ENCODE measurements at places on chromosomes 11 and 22.

DNA sequence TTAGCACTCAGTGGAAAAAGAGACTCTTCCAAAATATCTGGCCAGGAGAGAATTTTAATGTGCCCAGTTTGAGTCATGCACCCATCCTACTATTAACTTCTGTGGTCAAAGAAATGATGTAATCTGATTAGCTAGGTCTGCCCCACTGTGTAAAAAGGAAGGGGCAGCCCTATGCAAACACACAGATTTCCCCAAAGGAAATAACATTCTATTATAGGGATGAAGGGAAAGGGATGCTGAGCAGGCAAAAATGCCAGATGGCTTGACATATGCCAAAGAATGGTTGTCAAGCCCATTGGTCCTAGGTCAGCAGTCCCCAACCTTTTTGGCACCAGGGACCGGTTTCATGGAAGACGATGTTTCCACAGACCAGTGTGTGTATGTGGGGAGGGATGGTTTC lies 43.3 kb upstream of the PAK1 start:
- no peak for DNase-seq

GRCh38 chr11:100705447-100705846 lies 18.4 kb downstream of the ARHGAP42 start:
- DNase-seq, result no peak

DNA sequence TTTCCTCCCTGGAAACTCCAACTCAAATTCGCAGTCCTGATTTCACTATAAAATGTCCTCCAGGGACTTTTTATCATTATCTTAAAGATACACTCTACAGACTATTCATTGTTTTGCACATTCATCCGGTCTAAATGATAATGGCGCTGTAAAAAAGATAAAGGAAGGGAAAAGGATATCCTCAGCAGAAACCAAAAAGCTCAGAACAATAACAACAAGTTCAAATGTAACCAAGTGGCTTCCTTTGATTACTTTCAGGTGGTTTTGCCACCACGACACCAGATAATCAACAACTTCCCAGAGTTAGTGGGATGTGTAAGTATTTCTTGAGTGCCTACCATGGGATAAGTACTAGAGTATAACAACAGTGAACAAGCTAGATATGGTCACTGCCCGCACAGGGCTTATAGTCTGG lies 26.3 kb downstream of the PRCP start:
- DNase-seq, result no peak

DNA sequence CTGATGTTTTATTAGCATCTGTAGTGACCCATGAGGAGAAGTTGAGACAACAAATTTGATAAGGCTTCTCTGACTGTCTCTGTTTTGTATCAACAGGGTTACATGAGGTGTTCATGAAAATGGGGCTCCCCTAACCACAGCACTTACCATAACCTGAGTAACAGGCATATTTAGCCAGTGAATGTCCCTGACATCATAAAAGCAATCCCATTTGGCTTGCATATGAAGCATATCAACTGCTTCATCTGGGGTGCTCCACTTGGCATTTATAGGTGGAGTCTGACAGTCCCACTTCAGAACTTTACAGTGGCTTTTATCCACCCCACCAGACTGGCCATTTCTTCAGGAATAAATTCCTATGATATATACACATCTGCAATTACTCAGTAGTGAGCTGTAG lies 257.6 kb downstream of the LUZP2 start:
- no peak for DNase-seq

DNA sequence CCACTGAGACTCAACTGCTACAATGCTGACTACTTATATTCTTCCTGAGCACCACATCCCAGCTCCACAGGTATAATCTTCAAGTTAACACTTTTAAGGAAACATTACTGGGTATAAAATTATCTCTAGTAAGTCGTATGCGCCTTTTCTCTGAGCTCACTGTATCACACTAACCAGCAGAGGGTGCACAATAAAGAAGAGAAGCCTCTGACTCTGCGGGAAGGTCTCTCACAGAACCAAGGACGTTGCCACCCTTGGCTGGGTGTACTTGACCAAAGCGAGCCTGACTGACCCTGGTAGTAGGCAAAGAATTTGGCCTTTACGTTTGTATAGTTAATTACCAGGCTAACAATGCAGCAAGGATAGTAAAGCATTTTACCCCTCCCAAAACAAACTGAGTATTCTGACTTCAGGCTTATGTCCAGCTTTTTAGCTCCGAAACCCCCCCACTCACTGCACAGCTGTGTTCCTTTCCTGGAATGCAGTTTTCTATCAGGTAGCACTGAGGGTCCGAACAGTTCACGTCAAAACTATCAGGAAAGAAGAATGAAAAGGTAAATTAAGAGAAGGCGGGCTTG lies at the start of gene BTBD18:
Gene BTBD18, minus strand, starts transcription at position 144 of the 578 bp plus-strand sequence. CDS start 631 bp downstream, outside the sequence.
- peak; percentile 36 for DNase-seq

DNA sequence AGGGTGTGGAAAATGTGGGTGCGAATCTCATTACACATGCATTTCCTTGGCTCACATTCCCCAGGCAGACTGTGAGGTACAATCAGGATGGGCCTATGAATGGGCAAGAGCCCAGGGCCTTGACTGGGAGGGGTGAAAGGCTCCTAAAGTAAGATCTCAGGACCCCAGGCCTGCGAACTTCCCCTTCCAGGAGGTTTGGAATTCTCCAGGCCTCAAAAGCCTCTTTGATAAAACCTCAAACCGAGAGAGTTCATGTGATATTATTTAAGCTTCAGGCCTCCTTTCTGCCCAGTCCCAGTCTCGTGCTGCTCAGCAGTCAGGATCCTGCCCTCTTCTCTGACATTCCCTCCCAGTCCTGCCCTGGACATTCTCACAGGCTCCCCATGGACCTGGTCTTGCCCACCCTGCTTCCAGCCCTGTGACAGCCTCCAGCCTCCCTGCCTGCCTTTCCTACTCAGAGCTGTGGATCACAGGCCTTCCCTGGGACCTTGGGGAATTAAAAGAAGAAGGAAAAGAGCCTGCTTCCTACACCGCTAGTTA lies 37.3 kb upstream of the TEAD1 start:
- no peak for DNase-seq

- DNase-seq, result no peak
These were observed 37.1 kb downstream of the BCR start for GRCh38 chr22:23217171-23218052.

DNA sequence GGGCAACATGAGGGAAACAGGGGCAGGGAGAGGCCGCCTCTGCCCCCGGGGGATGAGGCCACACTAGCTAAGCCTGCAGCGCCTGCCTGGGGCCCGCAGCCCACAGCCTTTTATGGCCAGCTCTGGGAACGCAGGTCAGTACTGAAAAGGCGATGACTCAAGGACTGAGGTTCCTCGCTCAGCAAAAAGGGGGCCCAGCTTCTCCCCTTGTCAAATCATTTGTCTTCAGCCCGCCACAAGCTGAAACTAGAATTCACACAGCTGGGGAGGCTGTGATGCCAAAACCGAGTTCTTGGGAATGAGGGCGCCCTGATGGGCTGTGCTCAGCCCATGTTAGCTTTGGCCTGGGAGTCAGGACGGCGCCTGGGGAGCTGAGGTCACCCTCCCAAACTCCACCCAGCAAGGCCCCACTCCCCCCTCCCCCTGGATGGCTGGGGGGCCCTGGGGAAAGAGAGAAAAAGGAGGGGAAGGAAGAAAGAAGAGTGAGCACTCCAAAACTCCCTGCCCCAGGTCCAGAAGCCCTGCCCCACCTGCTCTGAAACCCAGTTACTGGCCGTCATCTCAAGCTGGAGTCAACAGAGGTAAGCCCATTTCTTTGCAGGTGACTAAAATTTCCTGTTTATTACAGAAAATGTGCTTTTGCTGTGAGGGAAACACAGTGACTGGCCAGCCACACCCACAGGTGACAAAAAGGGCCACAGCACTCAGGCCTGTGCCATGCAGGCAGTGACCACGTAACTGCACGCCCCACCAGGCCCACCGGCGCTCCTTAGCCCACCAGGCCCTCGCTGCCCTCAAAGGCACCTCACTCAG lies 13.7 kb downstream of the EHD1 start:
- peak; percentile 88 for DNase-seq

DNA sequence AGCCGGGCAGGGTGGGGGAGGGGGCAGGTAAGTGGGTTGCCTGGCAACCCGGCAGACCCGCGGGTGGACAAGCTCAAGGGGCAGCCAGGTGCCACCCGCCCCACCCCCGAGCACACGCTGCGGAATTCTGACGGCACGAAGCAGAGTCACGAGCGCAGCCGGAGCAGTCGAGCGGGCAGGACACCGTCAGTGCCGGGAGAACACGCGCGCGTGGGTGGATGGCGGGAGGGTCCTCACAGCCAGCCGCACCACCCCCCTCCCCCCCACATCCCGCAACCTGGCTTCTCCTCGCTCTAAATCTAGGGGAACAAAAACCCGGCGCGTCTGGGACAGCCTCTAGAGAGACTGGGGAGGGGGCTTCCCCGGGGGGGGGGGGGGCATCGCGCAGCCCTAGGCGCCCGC lies 133.1 kb upstream of the HSD17B12 start:
- DNase-seq, result no peak

GRCh38 chr11:102850973-102851745 lies 7.8 kb upstream of the MMP3 start:
- peak; percentile 97 for DNase-seq

DNA sequence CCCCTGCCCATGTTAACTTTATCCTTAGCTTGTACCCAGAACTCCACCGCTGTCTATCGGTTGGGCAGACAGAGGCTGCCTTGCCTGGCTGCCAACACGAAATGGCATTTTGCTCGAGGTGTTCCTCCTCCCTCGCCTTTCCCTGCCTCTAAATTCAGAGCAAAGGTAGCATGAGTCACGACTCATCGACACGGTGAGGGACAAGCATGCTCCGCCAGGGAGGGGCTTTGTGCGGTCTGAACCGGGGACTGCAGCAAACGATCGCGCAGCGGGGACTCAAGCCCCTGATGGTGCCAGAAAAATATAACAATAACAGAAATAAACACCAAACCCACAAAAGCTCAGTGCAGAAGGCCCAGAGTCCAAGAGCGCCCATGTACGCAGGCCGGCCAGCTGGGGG lies 52.3 kb downstream of the RTL6 start:
- DNase-seq, result no peak

GRCh38 chr11:111097191-111097590 lies 148.3 kb upstream of the POU2AF2 start:
- DNase-seq, result no peak

DNA sequence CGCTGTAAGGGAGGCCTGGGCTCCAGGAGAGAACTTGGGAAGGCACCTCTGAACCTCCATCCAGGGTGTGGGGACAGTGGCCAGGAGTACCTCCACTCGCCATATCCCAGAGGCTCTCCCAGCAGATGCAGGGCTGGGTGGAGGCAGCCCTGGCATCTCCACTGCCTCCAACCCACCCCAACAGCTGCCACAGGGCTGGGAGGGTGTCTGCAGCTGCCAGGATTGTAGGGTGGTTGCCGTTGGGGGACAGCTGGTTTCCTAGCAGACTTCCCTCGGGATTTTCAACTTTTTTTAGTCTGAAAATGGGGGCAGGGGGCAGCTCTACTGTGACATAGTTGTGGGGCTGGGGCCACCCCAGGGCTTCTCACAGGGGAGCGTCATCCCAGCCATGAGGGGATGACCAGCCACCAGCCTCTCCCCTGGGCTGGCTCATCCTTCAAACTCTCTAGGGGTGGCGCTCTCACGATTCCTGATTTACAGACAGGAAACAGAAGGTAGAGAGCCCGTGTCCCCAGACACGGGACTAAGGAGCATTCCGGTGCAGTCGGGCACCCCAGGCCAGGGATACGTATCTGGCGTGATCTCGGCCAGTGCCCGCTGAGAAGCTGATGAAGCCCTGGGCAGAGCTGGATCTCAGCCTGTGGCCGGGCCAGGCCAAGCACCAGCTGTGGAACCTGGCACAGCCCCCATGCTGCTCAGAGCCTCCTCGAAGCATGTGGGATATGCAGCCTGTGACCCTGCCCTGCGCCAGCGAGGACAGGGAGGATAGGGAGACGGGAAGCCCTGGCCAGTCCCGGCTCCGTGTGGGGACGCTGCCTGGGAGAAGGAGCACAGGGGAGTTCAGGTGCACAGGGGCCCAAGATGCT lies 9.9 kb downstream of the PRR5 start:
- no peak for DNase-seq

GRCh38 chr22:47304191-47304831 lies 541.9 kb downstream of the TBC1D22A start:
- DNase-seq, result no peak

GRCh38 chr11:44456544-44457300 lies 108.7 kb upstream of the CD82 start:
- DNase-seq, result peak; percentile 2

- no peak for DNase-seq
These were observed 610.7 kb downstream of the JRKL start for GRCh38 chr11:97000481-97000880.

DNA sequence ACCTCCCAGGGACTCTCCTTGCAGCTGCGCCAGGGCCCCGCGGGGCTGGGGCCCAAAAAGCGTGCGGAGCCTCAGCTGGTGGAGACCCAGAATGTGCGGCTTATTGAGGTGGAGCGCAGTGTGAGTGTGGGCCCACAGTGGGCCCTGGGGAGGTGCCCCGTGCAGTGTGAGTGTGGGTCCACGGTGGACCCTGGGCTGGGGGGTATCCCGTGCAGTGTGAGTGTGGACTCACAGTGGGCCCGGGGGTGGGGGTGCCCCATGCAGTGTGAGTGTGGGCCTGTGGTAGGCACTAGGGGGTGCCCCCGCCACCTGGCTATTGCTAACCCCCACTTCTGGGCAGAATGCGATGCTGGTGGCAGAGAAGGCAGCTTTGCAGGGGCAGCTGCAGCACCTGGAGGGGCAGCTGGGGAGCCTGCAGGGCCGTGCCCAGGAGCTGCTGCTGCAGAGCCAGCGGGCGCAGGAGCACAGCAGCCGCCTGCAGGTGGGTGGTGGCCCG lies 7.8 kb upstream of the RPS6KA4 start:
- DNase-seq, result no peak

- peak; percentile 5 for DNase-seq
These were observed 804 bp downstream of the APIP start for GRCh38 chr11:34915136-34916014.
